Suppressor macrophage treated with lipopolysaccharide for 1 hour (primary cell): ENCODE measurements at places on chromosomes 13 and 19.

DNA sequence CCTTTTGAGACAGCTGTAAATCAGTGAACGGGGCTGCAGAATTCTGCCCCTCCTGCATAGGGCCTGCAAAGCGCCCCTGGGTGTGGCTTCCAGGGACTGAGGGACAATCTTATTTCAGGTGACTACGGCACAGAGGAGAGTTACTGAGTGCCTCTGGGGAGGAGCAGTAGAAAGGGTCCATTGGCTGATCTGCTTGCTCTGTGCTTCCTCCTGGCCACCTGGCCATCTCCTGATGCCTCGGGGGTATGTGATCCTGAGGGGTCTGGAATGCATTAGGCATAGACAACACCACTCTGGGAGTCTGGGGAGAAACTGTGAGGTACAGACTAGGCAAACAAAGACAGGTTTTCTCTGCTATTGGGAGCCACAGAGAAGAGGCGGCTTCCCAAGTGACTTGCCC is 2.8 kb downstream of the KCTD15 start:
- DNase-seq, result no peak

DNA sequence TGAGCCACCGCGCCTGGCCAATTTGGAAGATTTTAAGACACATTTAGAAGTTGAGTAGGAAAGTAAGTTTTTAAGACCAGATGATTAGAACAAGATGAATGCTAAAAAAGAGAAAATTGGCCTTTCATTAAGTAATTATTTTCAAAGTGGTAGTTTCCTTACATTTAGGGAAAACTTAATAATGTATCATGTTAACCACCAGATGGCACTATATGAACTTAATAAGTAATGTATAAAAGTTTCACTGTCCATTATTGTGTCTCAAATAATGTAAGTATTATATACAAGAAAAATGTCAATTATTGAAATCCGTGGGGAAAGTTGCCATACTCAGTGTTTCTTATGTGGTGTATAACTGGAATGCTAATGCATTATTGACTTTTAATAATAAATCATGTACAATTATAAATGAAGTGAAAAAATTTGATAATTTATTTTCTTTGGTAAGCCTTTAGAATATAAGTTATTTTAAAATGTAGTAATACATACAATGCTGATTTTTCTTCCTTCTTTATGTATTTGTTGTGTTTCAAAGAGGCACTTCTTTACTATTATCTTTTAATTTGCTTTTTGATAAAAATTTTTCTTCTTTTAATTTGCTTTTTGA is 29.2 kb downstream of the COG6 start:
- peak; percentile 23 for DNase-seq

DNA sequence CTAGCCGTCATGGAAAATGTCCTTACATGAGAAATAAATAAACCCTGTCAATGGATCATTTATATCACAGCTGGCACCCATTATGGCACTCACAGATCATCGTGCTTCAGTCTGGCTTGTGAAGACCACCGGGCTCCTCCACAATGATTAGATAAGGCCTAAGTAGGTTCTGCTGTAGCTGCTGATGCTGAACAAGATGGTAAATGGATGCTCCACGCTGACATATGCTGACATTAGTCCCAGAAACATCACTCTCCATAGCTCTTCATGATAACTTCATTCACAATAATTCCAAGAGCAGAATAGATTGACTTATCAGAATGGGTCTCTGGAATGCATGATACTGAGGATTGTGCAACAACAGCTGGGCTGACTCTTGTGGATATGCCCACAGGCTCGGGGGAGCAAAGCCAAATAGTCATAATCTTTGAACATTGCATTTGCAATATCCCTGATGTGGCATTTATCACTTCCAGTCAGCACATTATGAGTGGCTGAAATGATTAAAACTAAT is 63.8 kb upstream of the RXFP2 start:
- no peak for DNase-seq

GRCh38 chr13:93364166-93364565 is 137.6 kb downstream of the GPC6 start:
- no peak for DNase-seq

DNA sequence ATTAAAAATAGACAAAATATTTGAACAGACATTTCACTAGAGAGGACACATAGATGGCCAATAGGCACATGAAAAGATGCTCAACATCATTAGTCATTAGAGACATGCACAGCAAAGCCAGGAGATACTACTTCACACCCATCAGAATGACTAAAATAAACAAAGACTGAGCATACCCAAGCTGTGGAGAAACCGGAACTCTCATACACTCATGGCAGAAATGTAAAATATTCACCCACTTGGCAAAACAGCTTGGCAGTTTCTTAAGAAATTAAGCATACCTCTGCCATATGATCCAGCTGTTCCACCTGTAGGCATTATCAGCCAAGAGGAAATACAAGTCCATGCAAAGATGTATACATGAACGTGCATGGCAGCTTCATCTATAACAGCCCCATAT is 213.4 kb downstream of the TSHZ3 start:
- no peak for DNase-seq

DNA sequence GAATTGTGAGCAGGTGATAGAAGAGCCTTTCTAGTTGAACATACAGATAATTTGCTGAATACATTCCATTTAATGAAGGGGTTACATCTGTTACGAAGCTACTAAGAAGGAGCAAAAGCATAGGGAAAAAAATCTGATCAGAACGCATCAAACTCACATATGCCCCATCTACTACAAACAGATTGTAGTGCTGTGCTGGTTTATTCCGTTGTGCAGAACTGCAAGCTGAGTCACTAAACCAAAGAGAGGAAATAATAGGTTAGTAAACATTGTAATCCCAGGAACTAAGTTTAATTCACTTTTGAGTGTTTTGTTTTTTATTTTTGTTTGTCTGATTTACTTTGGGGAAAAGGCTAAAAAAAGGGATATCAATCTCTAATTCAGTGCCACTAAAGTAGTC is 136.3 kb downstream of the CDK8 start:
- no peak for DNase-seq

DNA sequence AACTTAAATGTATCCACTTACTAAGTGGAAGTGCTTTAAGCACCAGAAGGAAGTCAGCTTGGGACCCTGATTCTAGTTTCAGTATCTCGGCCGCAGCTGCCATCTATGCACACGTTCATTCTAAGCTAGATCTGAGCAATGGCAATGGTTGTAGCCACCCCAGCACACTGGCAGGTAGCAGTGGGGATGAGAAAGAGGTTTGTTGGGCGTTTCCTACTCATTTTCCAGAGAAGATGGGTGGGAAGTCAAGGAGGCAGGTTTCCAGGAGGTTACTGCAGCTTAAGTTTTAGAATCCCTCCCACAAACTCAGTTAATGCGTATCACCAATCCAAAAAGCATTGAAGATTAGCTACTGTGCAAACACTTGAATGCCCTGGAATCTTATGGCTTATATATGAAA is 114.2 kb upstream of the TSC22D1 start:
- no peak for DNase-seq

DNA sequence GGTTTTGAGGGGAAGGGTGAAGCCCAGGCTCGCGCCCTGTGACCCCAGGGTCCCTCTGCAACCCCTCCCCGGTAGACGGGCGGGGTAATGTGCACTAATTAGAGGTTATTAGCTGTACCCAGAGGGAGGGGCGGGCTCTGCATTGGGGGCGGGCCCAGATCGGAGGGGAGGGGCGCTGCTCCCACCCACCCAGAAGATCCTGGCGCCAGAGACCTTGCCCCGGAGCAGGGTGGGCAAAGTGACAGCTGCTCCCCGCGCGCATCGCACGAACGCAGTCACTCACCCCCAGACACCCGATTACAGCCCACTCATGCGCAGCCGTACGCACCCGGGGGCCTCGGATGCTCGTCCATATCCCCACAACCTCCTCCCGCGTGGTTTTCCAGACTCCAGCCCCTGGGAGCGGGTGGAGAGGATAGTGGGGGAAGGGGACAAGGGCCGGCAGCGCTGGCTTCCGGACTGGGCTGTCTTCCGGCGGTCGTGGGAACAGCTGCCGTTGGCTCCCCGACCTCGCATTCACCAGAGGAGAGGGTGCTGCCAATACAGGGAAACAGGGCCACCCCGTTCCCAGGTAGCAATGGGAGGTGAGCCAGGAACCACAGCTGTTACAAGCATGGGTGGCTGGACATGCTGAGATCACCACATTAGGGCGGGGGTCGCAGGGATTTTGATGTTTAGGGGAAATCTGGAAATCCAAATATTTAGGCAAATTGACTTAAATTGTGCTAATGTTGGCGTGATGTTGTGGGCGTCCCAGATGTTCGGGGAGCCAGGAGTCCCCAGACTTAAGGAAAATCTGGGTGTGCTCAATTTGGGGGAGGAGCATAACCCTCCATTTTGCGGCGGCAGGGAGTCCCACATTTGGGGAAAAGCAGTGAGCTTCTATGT is 2.9 kb upstream of the HOOK2 start:
- peak; percentile 67 for DNase-seq

GRCh38 chr19:1360818-1361461 is 22.8 kb upstream of the NDUFS7 start:
- DNase-seq, result peak; percentile 46

GRCh38 chr13:40666933-40667621 is 636 bp upstream of the FOXO1 start:
- DNase-seq, result peak; percentile 80

DNA sequence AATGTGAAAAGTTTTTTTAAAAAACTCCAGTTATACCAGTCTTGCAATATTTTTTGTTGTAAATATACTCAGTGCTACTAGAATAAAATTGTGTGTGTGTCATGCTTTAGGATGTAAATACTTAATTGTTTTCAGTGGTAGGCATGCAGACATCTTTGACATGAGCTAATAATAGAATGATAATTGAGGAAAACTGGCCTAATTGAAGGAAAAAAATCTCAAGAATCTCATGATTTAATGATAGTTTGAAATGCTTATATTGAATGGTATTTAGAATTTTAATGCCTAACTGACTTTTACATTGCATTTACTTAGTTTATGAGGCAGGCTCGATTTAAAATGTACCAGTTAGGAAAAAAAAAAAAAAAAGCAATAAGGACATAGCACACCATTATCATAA is 3.2 kb upstream of the MAB21L1 start:
- DNase-seq, result no peak

DNA sequence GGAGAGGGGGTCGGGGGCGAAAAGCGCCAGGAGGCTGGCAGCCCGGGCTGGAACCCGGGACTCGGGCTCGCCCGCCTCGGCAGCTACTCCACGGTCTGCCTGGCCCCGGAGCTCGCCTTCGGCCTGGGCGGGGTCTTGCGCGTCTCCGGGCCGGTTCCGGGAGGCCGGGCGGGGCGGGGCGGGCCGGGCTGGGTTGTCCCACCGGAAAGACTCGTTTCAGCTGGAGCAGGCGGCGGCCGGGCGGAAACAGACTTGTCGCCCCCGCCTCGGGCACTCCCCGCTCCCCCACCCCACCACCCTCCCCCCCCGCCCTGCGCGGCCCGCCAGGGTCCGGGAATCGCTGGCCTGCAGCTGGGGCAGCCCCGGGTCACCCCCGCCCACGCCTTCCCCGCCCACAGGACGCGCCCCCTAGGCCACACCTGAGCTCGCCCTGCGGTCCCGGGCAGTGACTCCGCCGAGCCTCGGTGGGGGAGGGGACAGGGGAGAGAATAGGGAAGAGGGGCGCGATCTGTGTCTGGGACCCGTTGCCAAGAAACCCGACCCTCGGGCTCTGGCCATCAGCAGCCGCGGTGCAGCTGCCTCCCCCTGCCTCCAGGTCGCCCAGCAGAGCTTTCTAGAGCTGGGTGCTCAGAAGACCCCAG is 109.4 kb downstream of the KCTD15 start:
- DNase-seq, result peak; percentile 28

DNA sequence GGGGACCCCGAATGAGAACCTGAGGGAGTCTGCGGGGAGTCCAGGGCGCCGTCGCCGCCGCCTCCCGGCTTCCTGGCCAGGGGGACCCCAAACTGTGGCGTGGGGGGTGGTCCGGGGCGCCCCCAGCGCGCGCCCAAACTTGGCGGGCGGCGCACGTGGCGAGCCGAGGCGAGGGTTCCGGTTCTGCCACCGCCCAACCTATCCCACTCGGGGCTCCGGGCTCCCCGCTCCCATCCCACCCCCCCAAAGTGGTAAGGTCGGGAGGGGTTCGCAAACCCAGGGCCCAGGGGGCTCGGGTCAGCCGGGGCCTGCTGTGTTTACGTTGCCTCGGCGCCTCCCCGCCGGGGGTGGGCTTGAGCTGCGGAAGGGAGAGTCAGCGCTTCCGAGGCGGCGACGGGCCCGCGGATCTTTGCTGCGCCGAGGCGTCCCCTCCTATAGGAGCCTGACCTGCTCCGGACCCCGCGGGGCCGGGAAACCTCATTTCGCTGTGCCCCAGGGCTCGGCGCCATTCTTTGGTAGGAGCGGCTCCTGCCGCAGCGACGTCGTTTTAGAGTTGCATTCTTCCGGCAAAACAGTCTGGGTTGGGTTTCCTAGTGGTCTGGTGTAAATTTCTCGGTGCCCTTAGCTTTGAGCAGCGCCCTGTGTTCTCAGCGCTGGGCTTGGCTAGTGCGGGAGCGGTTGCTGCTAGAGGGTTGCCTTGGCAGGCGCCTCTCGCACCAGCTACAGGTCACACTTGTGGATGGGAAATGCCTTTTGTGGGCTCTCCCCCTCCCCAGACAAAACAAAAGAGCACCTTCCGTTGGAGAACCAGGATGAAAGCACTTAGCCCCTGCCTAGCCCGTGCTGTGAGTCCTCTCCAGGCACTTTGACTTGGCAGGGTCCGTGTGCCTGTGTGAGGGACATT is 1.2 kb downstream of the DAZAP1 start:
- peak; percentile 80 for DNase-seq
